ENCODE measurements at places on chromosomes 2 and 18. TPM values are rescaled to one million over a fixed set of nuclear protein-coding genes. Genes with fewer than 3 reads are reported as not detected.

DNA sequence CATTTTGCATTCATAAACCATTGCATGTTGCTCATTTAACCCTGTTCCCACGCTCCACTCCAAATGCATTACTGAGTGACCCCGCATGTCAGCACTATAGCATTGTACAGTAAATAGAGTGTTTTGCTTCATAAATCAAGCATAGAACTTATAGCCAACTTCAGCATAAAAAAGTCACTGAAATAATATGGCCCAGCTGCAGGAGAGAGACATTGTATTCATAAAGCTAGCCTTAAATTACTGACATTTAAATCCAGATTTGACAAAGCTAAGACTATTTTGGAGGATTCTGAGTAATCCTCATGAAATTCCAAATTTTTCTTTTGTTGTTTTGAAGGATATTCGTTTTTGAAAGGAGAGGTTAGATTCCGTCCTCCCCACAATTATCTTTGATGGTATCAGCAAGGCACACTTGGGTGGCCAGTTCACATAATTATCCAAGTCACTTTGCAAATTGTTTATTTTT lies 320.9 kb upstream of the TCF4 start:
- DNase-seq, result no peak

GRCh38 chr2:137737559-137737958 lies 226.7 kb upstream of the HNMT start:
- DNase-seq, result no peak

- DNase-seq, result peak; percentile 55
Measured at GRCh38 chr2:100427627-100428258, 10.3 kb upstream of the CHST10 start.

DNA sequence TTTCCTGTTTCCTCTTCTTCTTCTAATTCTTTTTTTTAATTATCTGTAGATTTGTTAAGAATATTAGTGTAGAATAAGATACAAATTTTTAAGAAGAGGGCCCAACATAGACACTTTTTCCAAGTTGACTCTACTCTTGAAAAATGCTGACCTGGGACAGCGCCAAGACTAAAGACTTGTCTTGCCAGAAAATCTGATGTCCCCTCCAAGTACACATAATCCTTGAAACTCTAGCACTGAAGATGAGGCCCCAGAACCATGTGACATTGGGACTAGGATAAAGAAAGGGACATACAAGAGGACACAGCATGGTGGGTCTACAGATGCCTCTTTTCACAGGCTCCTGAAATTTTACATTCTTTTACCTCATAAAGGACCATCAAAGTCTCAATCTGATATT lies 271.6 kb upstream of the SESTD1 start:
- DNase-seq, result no peak

Gene ESPNL
- total RNA-seq, result 0.12 TPM

Gene EML6
- total RNA-seq, result 2.5 TPM
